ENCODE measurements at places on chromosomes 3 and 15.

DNA sequence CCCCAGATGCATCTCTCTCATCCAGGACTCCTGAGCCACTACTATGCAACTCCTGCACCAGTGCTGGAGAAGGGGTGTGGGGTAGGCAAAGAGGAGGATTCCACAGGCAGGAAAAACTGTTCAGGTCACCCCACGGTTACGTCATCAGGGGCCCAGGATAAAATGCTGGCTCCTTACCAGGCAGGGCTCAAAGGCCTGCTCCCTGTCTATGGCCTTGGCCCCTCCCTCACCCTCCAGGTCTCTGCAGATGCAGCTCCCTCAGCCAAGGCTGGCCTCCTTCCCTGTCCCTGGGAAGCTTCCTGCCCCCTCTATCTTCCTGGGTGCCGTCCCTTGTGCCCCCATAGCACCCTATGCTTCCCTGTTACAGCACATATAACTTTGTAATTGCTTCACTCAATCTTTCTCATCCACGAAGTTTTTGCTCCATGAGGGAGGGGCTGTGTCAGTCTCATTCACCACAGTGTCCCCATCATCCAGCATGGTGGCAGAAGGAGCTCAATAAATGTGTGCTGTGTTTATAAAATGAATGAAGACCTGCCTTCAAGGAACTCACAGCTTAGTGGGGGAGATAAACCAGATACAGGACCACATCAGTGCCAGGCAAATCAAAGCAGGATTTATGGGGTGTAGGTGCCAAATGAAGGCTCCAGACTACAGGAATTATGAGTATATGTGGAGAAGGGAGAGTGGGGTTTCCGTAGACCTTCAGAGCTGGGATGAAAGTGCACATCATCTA lies 18.6 kb downstream of the KBTBD13 start:
- no peak for DNase-seq

DNA sequence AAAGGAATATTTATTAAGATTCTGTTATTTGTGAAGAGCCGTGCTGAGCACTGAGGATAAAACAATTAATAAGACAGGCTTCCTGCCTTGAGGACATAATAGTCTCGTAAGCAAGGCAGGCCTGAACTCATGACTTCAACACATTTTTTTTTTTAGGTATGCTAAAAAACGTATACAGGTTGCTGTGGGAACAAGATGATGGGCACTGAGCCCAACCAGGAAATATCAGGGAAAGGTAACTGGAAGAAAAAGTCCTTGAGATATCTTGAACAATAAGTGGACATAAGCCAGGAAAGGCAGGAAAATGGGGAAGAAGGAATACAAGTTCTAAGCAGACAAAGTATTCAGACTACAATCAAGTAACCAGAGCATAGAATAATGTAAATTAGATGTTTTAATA lies 26.1 kb downstream of the CERS3 start:
- no peak for DNase-seq

DNA sequence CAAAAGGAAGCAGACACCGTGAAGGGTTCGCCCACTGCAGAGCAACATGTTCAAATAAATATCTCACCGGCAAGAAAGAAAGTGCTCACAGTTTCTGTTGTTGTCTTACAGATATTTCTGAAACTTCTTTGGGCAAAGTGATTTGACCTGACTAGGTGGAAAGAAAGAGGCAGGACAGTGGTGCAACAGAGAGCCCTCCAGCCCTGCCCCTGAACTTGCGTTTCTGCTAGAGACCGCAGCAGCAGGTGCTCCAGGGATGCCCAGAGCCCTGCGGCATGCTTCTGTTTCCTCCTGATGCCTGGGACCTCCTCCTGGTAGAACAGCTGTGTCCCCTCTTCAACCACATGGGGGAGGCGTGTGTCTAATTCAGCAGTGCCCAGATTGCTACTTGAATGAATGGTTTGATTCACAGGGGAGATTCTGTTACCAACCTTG lies 123.4 kb downstream of the ATP10A start:
- DNase-seq: no peak

DNA sequence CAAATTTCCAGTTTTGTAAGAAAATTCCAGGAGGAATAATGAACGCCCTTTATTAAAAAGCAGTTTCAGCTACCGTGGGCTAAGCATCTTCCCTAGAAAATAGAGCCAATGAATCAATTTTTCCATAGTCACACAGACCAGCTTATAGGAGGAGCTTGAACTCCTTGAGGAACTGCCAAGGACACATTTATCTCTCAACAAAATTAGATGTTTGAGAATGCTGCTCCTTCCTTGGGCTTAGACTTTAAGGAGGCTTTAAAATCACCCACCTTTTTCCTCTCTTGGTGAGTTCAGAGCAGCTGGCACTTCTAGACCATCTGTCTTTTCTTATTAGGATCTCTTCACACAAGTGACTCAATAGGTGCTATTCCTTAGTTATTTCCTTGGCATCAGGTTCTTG lies 588.0 kb downstream of the SQOR start:
- DNase-seq: no peak

DNA sequence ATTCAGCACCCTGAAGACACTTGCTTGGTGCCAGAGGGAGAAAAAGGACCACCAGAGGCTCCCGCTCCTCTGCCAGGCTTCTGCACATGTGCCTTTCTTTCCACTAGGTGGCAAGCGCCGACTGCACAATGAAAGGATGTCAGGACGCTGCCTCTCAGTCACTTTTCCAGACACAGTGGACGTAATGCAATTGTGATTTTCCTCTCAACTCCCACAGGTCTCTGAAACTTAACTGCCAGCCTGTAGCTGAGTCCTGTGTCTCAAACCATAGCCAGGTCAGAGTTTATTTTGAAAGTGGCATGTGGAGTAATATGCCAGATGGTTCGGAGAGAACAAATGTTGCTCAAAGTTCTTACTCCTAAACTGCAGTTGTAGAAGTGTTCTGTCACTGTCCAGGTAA lies 162.9 kb downstream of the ITPR1 start:
- DNase-seq: no peak

DNA sequence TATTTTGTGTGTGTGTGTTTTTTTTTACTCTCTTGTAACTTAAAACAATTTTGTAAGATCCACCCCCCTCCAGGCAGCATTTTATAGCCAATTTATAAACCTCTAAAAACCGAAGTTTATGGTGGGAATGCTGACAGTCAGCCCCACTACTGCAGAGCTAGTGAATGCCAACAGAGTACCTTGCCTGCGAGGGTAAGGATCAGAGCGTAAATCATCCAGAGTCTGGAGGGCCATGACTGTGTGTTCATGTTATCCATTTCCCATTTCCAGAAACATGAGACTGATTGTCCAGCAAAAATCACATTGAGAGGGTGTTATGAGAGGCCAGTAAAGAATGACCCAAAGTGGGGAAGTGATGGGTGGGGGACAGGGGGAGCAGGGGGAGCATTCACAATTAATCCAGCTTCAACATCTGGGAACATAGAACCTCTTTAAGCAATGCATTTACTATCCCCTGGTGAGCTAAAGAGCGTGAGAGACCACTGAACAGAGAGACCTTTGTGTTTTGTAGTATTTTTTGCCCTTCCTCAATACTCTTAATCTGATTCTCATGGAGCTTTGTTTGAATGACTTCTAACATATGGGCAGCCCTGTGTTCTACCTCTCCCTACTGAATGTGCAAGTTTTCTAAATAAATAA lies 464.5 kb downstream of the RBMS3 start:
- DNase-seq: no peak

DNA sequence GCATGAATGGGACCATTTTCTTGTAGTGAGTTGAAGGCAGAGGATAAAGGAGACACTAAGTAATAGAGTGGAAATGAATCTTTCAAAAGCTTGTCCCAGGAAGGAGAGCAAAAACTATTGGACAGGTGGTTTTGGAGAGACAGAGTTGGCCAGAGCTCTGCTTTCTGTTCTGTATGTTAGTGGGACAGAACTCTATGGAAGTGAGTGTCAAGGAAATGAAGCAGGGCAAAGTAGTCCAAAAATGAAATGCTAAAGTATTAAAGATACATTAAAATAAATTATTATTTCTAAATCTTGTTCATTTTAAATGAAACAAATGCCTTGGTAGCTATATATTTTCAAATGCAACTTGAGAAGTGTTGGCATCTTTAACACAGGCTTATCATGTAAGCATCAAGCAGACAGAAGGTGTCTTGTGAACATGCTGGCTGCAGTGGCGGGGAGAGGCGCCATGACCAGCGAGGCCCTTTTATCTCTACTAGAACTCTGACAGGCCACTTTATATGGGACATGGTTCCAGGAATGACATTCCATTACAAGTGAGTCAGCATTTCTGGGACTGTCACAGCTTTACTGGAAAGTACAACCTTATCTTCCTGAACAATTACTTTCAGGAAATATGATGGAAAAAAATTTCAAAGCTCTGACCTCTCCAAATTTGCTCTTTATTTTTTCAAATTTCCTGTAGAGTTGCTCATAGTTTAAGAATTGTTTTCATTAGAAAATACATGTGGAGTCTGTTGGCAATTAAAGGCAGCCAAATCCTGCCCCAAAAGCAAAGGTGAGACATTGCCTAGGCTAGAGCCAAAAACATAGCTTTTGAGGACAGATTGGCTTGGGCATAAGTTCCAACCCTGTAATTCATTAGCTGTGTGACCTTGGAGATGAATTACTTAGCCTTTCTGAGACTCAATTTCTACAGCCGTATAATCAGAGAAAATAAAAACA lies 106.5 kb downstream of the ECT2 start:
- DNase-seq: no peak

- no peak for DNase-seq
Observed at GRCh38 chr3:124854009-124854408, 33.2 kb downstream of the ITGB5 start.

GRCh38 chr3:197420115-197420514 lies 121.7 kb upstream of the DLG1 start:
- no peak for DNase-seq

GRCh38 chr3:3346556-3346955 lies 167.1 kb upstream of the CRBN start:
- no peak for DNase-seq

DNA sequence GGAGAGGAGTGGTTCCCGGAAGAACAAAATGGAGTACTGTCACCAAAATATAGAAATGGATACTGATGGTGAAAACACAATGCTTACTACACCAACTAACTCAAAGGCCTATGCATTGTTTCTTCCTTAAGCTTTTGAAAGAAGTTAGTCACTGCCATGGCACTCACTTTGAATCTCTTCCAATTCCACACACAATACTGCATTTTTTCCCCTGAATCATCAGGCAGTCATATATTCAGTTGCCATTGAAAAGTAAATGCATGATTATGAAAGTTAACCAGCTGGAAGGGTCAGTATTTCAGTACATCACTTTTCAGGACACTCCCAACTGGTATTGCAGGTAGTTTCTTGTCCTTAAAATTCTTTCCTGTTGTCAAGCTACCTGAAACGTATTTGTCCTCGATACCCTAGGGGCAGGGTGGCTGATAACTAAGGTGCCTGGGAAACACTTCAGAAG lies 9.0 kb upstream of the LRRFIP2 start:
- no peak for DNase-seq

DNA sequence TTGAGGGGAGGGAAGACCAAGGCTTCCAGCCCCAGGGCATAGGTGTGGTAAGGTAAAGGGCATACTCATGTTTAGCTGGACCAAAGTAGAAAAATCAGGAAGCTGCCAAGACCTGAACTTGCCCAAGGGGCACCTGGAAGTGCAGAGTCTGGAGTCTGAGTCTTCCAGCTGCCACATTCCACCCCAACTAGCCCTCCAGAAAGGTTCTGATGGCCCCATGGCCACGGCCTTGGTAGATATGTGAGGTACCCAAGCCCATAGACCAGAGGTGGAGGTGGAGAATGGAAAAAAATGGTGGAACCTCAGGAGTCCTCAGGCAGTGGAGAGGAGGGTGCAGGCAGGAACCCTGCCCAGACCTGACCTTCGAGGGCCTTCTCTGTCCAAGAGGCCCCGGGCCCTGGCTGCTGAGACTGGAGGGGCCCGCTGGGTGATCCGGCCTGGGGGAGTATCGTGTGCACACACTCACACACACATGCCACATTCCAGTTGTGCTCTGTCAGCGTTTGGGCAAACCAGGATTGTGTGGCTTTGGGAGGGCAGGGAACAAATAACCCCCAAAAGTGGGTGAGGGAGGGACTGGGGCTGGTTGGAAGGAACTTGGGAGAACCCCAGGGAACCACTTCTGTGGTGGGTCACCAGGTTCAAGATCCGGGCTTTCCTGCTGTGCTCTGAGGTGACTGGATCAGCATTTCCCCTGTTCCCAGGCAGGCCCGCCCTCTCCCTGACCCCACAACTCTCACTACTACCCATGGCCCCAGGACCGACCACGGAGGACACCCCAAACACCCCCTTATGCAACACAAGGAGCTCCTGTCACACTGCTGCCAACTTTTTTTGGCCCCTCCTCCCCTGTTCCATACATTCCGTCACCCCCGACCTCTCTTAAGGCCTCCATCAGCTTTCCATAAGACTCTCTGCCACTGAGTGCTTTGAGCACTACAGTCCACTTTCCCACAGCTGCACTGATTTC lies 11.6 kb downstream of the MYL3 start:
- DNase-seq: no peak

DNA sequence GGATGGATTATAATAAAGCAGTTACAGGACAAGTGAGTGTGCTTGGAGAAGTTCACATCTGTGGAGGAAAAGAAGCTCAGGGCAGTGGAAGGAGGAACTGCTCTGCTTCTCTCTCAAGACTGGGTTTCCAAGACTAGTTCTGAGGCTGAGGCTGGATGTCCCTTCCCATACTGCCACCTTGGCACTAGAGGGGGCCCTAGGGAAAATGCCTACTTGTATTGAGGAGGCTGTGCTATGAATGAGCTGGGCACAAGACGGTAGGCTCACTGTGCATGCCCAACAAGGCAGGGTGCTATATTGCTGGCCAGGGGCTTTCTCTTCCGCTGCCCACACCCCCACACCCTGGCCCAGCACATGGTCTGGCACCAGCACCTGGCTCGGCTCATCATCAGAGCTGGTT lies 65.2 kb downstream of the SLCO2A1 start:
- DNase-seq: no peak

GRCh38 chr3:8546609-8547008 lies 45.0 kb downstream of the LMCD1 start:
- no peak for DNase-seq

All from GM12892 (cell line).